ENCODE measurements at places on chromosomes 2 and 18. TPM values are rescaled to one million over a fixed set of nuclear protein-coding genes. Genes with fewer than 3 reads are reported as not detected.

SLC4A5 gene
- 0.04 TPM for total RNA-seq

LIMS4 gene
- total RNA-seq = 12.4 TPM

CGREF1 gene
- total RNA-seq = 1.7 TPM

XRCC5 gene
- 325 TPM for total RNA-seq

DNA sequence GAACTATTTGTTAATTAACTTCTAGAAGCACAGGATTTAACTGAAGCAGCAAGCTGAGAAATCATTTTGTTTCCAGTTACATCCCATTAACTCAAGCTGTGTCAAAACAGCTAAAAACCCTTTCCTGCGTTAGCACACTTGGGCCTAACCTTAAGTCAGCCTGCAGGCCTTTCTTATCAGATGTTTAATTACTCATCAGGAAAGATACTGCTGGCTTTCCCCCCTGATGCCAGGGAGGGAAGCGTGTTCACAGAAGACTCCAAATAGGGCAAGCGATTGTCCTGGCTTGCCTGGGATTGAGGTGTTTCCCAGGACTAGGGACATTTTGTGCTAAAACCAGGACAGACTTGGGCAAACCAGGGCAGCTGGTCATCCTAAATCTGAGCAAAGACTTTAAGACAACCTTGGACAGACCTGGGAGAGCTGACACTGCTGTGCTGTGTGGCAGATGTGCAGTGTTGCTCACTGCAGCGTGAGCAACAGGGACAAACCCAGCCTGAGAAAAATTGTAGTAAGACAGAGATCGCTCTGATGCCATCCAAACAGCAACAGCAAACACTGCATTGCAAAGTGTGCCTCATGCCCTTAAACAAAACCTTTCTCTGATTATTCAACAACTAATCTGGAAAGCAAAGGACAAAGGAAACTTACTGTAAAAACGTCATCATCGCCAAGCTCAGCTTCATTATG is 100.9 kb downstream of the SPRED2 start:
- DNase-seq = no peak

GRCh38 chr2:213149949-213150314 is 1.5 kb downstream of the IKZF2 start:
- DNase-seq = no peak

DNA sequence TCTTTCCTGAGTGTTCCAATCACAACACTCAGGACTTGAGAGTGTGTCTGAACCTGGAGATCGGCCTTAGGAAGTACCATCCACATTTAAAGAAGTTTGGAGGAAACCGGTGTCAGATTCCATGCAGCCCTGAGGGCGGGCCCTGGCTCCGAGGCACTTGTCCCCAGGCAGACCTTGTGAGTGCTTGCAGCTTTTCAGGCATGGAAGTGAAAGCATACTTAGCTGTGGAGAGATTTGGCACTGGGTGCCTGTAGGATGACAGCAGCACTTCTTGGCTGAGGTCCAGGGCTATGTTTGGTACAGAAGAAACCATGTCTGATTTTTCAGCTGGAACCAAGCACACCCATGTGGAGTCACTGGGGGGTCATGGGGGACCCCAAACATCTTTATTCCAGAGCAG is 230.8 kb downstream of the SEPTIN10 start:
- no peak for DNase-seq
